Stimulated activated CD8-positive, alpha-beta memory T cell treated with anti-CD3 and anti-CD28 coated beads, Interleukin-12 subunit alpha, Interleukin-12 subunit beta, amount 100 ng/mL, for 4 hours (primary cell): ENCODE measurements at places on chromosomes 7 and 10.
A peak's percentile ranks its signal among the peaks of the same experiment; 100 is the strongest.

DNA sequence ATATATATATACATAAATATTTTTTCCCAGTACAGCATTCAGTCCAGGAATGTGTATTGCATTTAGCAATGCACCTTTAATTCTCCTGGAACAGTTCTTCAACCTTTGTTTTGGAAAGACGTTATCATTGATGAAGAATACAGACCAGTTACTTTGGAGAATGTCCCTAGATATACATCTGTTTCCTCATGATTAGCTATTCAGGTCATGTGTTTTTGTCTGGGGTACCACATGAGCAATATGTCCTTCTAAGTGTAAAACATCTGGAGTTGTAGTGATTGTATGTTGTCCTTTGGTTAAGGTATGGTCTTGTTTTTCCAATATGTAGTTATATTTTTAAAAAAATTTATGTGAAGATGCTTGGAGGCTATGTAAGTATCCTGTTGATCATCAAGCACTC is 10.2 kb downstream of the BZW2 start:
- DNase-seq: no peak

DNA sequence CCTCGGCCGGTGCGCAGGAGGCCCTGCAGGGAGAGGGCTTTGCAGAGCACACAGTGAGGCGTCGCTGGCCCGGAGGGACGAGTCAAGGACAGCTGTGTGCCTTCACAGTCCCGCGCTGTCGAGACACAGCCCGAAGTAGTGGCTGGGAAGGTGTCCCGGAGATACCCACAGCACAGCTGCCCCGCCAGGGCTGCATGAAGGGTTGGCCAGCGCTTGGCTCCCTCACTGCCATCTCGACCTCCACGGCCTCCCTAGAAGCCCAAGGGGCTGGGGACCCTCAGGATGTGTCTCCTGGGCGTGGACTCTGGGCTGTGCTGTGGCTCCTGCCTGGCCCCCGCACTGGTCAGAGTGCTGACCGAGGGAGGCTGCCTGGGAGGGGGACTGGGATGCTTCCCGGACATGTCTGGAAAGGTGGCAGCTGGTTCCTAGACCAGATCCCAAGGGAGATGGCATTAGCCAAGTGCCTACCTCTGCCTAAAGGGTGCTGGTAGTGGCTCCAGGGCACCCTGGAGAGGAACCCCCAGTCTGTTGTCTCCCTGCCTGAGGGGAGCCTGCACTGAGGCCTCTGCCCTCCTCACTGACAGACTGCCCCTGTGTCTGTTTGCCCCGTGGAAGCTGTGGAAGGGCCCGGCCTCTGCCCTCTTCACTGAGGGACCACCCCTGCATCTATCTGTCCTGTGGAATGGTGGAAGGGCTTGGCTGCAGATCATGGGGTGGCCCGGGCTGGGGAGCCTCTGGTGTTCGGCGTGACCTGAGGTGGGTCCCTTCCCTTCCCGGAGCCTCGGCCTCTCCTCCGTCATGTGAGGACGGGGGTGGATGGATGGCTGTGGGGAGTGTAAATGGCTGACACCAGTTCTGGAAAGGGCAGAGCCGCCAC is 5.8 kb downstream of the ELFN1 start:
- DNase-seq: no peak

- DNase-seq: no peak
Observed at GRCh38 chr10:50613150-50613549, 10.6 kb downstream of the SGMS1 start.

DNA sequence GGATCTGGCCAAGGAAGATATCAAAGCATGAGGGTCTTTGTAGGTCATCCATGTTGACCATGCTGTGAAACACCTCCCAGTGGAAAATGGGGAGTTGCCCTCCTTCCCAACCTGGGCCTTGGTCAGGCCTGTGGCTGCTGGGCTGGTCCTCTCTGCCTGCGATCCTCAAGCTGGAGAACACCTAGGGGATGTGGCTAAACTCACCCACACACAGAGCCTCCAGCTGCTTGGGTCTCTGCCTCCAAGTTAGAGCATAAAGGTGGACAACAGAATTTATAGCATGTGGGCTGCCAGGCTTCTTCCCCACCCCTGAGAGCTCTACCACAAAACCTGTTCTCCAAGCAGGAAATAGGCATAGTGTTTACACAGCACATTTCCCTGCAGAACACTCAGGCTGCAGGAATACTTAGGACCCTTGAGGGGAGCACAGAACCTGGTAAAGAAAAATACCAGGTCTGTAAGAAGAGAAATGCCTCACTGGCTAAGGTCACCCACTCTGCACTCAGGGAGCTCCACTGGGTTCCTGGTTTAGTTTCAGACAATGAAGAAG is at the start of gene SFTPA2:
Gene SFTPA2 (minus strand): TSS at position 248 of the 550 bp plus-strand sequence. CDS start 924 bp downstream, outside the sequence.
- DNase-seq: no peak

DNA sequence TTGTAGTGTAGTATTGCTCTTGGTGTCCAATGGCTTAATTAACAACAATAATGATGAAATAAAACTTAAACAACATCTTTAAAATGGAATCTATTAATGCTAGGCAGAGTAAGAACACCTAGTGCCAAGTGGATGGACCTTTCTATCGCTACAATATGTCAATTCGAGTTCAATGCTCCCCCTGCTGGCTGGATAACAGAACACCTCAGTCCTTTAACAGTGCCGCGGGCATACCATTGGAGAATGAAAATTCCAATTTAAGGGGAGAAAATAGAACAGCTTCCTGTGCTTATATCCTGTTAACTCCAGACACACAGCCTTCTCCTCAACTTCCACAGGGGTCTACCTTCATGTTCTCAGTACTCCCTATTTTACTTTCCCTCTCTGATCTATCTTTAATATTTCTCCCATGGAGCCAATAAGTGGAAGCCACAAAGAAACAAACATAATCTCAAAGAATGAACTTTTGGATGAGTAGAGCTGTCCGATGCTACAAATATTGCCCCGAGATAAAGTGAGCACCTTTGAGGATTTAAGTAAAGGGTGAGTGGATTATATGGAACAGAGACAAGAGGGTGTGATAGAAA is 41.4 kb downstream of the COL1A2 start:
- no peak for DNase-seq

DNA sequence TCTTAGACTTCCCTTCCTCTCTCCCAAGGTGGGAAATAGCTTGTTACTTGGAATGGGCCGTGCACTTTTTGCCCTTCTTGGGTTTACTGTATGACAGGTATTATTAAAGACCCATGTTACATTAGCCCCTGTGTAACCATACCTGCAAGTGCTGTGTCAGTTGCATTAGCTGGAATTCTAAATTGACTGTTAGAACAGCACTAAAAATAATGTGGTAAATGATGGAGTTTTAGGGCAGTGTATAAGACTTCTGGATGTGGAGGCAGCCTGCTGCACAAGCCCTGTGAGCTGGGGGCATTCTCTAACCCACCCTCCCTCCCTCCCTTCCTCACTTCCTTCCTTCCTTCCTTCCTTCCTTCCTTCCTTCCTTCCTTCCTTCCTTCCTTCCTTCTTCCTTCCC is 52.7 kb downstream of the GALNT17 start:
- no peak for DNase-seq

DNA sequence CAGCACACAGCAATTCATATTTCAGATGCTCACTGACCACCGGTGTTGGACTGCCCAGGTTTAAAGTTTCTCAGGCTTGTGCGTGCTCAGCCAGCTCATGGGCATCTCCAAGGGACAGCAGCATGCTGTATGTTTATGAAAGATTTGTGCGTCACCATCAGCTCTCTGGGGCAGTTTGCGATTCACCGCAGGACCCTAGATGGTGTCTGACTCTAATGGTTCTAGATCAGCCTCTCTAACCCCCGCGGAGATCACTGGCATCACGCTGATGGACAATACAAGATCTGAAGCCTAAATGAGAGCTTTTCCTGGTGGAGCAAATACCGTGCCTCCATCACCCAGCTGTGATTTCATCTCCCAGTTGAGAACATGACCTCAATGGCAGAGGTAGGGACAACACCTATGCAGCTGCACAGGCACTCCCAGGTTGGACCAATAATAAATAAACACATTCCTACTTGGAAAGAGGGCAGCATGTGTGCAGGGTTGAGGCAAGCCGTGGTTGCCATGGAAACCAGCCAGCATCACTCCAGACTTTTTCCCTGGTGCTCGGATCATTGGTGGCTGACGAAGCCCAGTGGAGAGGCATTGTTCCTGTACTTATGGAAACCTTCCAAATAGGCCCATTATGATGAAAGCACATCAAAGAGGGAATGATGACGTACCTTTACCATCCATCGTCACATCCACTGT is 253.6 kb downstream of the KCNMA1 start:
- DNase-seq: no peak

GRCh38 chr7:151411551-151411950 is 1.7 kb upstream of the WDR86 start:
- DNase-seq: no peak

- DNase-seq: no peak
Observed at GRCh38 chr7:27947586-27948278, 207.8 kb downstream of the TAX1BP1 start.

DNA sequence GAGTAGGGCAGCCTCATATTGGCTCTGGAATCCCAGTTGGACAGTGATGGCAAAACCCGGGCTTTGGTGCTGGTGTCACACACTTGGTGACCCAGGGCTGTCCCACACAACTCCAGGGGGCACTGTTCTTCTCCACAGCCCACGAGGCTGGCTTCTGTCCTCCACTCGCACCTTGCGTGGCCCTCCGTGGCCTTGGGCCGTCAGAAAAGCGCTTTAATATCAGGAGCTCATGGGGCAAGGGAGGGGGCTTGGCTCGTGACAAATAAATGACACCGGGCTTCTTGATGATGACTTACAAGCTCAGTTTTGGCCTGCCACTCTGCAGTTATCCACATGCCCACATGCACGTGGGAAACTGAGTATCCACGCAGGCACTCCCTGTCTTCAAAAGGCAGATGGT is 8.1 kb downstream of the DOCK1 start:
- no peak for DNase-seq

- no peak for DNase-seq
Observed at GRCh38 chr10:37865957-37866803, 8.8 kb upstream of the ZNF248 start.

- DNase-seq: peak; percentile 32
Observed at GRCh38 chr10:22252224-22252800, 34.5 kb upstream of the EBLN1 start.

- no peak for DNase-seq
Observed at GRCh38 chr7:1152492-1152891, 7.5 kb downstream of the ZFAND2A start.
